ENCODE measurements at places on chromosomes 1 and 21.

DNA sequence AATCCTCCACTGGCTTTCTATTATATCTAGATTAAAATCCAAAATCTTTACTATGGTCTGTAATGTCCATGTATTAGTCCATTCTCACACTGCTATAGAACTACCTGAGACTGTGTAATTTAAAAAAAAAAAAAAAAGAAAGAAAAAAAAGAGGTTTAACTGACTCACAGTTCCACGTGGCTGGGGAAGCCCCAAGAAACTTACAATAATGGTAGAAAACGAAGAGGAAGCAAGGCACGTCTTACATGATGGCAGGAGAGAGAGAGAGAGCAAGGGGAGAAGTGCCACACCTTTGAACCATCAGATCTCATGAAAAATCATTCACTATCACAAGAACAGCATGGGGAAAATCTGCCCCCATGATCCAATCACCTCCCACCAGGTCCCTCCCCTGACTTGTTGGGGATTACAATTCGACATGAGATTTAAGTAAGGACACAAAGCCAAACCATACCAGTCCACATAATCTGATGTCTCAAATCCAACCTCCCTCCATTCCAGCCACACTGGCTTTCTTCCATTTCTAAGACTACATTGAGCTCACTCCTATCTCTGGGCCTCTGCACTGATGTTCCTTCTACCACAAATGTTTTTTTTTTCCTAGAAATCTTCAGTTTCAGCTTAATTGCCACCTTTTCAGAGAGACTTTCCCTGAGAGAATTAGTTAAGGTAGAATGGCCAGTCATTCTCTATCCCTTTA, 92.4 kb downstream of the EIF4G3 start:
- DNase-seq, result no peak

DNA sequence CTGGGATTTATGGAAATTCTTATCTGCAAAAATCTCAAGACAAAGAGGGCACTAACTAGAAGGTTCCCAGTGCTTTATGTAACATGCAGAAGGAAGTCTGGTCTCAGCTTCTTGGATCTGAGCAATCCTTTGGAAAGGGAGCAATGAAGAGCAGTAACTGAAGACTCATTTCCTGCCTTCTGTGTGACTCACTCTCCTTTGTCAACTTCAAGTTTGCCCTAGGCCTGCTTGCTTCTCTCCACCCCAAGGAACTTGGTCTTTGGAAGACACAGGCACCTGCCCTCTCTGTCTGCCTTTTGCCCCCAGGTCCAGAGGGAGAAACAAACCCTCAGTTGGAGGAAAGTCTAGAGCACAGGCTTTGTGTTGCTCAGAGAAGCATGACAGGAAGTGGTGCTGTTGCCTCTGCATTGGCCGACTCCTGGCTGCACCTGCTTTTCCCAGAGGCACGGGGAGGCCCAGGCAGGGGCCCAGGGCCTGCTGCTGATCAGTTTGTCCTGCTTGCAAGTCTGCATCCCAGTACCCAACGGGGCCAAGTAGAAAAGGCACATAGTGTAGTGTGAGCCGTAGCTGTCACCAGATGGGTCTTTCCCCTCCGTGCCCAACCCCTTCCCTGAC, 137.2 kb downstream of the DHRS3 start:
- DNase-seq, result peak; percentile 85

GRCh38 chr1:234913771-234914170, 214.9 kb downstream of the TOMM20 start:
- no peak for DNase-seq

- DNase-seq, result no peak
Measured at GRCh38 chr1:51630393-51630792, 13.5 kb downstream of the OSBPL9 start.

DNA sequence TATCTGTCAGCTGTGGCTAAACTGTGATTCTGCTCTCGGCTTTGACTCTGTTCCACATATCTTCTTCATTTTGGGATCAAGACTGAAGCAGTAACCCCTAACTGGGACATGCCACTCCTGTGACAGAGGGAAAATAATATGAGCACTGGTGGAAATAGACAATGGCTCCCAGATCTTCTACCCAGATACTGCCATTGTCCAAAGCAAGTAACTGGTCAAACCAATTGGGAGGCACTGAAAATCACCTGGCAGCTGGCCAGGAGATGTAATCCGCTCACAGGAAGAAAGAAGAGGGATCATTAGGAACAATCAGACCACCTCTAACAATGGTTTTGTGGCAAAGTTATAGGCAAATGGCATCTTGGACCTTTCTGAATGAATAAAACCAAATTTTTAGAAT, 10.7 kb downstream of the SNX7 start:
- DNase-seq, result no peak

- DNase-seq, result no peak
Measured at GRCh38 chr1:111467865-111468716, 5.7 kb upstream of the C1orf162 start.

DNA sequence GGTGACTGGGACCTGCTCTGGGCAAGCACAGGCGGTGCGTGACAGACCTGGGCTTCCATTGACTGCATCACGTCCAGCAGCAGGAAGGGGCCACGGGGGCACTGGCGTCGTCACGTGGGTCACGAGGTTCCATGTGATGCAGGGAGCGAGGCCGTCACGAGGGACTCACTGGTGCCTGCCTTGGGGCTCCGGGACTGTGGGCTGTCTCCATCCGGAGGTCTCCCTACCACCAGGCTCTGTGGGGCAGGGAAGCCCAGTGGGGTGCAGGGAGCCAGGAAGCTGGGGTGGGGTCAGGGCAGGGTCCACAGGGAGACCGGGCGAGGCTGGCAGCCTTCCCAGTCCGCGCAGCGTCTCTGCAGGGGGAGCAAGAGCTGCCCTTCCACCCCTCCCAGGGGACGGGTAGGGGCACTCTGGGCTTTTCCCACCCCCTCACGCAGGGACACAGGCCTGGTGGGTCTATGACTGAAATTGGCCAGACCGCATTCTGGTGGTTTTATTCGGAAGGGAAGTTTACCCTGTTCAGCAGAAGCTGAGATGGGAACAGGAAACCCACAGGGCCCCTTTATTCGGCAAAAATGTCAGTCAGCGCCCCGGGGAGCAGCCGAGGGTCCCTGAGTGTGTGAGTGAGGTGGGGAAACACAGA, 416 bp upstream of the TNFRSF14 start:
- DNase-seq, result peak; percentile 3

Data from HS-5 (cell line).